Stomach (tissue), 19 donors: ENCODE measurements at places on chromosomes 6 and 20. TPM values are rescaled to one million over a fixed set of nuclear protein-coding genes. Genes with fewer than 3 reads are reported as not detected.
A peak's percentile ranks its signal among the peaks of the same experiment; 100 is the strongest.

GRCh38 chr6:118207947-118208346 is 300.9 kb downstream of the SLC35F1 start:
- DNase-seq, result no peak

- no peak for DNase-seq
Measured at GRCh38 chr6:45813943-45814342, 201.7 kb downstream of the CLIC5 start.

DNA sequence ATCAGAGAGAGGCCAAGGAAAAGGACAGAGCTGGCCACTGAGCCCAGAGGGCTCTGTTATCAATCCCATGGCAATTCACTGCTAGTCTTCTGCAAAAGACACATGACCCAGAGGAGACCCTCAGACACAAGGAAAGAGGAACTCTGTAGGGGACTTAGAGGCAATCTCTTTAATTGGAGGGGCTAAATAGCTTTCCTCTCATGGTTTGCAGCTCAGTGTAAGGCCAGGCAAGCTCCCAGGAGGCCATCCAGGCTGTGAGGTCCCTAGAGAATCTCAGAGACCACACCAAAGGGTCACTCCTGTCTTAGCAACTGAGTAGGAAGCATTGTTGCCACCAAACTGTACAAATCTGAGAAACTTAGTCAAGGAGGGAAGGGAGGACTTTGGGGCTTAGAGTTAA is 10.0 kb upstream of the HLA-DOA start:
- DNase-seq, result no peak

GRCh38 chr6:33080127-33081089 is 4.6 kb downstream of the HLA-DPB1 start:
- DNase-seq, result peak; percentile 75

DNA sequence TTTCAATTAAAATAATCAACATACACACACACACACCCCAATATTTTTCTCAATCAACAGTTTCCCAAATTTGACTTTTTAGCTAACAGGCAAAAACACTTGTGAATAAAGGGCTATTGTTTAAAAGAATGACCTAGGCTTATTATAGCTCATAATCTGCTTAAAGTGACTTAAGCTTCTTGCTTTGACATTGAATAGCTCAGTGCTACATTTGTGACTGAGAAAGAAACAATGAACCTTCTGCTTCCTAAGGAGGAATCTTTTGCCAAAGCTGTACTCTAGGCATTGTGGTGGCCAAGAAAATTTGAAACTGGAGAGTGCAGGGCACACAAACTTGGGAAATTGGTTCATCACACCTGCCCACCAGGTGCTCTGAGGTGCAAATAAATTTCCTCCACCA is 282.0 kb downstream of the SYNE1 start:
- DNase-seq, result no peak

- no peak for DNase-seq
Measured at GRCh38 chr6:89357390-89357789, 4.9 kb upstream of the UBE2J1 start.

Gene SLC24A3
- total RNA-seq, result 5.3 TPM
